ENCODE measurements at places on chromosomes 1 and 21.

GRCh38 chr1:247324923-247325322 lies 6.7 kb downstream of the ZNF496 start:
- DNase-seq, result no peak

DNA sequence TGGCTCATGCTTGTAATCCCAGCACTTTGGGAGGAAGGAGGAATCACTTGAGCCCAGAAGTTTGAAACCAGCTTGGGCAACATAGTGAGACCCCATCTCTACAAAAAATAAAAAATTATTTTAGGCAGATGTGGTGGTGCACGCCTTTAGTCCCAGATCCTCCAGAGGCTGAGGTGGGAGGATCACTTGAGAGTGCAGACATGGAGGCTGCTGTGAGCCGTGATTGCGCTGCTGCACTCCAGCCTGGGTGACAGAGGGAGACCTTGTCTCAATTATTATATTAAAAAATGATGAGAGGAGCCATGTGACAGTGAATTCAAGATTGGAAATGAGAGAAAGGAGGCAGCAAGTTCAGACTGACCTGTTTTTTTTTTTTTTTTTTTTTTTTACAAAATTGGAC lies 282.3 kb downstream of the ZP4 start:
- no peak for DNase-seq

DNA sequence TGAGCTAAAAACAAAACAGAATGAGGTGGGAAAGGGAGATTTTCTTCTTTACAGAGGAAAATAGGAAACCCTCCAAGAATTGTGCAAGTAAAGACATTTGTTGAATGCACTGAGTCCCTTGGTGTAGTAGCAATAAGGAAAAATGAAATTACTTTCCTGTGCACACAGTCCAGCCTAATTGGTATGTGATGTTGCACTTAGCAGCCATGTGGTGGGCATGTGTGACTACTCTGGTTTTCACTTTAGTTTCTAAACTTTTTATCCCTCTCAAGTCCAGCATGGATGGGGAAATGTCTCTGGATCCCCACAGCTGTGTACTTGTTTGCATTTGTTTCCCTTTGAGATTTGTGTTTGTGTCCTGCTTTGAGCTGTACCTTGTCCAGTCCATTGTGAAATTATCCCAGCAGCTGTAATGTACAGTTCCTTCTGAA lies 7.1 kb upstream of the AGO3 start:
- DNase-seq, result no peak

- no peak for DNase-seq
Observed at GRCh38 chr1:242842094-242842493, 317.6 kb upstream of the PLD5 start.

DNA sequence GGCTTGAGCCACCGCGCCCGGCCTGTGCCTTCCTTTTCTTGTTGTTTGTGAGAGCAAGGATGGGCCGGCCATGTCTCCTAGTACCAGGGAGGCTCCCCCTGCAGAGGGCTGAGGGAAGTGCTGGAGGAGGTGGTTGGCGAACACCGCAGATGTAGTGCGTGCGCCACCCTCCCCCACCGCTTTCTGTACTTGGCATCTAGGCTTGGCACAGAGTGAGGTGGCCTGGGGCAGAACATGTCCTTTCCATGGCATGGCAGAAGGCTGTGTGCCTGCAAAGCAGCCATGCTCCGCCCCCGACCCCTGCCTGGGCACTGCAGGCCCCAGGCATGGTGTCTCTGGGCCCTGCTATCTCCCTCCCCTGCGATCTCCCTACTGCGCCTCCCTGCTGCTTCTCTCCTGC lies 30.7 kb downstream of the ALPL start:
- no peak for DNase-seq

DNA sequence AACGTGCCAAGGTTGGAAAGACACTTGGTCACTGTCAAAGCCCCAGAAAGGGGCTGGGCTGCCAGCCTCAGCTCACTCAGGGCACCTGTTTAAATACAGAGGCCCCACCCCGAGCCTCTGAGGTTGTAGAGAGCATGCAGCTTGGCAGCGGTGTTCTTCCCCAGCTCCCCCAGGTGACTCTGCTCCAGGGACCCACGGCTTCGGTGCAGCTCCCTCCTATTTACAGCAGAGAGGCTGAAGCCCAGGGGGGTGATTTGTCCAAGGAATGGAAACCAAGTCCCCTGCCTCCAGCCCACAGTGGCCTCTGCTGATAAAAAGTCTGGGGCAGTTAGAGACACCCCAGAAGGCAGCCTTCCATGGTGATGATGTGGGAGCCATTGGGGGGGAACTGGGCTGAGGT lies 9.1 kb upstream of the C1QA start:
- DNase-seq, result no peak

DNA sequence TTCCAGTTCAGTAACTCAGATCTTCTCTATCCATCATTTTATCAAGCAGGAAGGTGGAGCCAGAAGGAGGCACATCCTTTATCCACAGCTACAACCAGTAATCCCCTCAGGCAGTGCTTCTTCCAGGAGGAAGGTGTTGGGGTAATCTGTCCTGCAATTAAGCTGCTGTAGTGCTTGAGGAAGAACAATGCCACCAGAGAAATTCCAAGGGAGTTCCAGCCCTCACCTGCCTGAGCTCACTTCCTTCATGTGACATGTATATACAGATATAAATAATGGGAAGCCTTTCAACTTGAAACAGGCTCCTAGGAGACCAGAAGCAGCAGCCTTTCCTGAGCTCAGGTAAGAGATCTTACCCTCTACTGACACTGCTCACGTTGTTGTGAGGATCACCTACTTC lies 2.2 kb upstream of the IL20 start:
- DNase-seq, result no peak

- DNase-seq, result no peak
Observed at GRCh38 chr1:240706150-240706935, 94.4 kb upstream of the GREM2 start.

Measured in activated T-cell treated with anti-CD3 and anti-CD28 coated beads, Interleukin-2, amount 50 U/mL, for 1 hour (primary cell).